ENCODE measurements at places on chromosomes 11 and 22. TPM values are rescaled to one million over a fixed set of nuclear protein-coding genes. Genes with fewer than 3 reads are reported as not detected.

- DNase-seq = no peak
Observed at GRCh38 chr22:37731804-37732471, 35.1 kb downstream of the TRIOBP start.

DNA sequence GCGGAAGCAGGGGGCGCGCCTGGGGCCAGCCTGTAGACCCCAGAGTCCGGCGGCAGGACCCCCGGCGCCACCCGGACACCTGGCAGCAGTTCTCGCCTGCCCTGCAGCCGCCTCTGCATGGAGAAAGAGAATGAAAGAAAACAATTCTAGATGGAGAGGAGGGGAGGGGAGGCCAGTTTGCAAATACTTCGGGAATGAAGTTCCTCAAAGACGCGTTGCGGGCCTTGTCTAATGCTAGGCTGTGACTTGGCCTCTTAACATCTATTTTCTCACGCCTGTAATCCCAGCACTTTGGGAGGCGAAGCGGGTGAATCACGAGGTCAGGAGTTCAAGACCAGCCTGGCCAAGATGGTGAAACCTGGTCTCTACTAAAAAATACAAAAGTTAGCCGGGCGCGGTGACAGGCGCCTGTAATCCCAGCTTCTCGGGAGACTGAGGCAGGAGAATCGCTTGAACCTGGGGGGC lies 2.1 kb upstream of the BARX2 start:
- no peak for DNase-seq

Gene CHEK2
- total RNA-seq = 5.2 TPM

DNA sequence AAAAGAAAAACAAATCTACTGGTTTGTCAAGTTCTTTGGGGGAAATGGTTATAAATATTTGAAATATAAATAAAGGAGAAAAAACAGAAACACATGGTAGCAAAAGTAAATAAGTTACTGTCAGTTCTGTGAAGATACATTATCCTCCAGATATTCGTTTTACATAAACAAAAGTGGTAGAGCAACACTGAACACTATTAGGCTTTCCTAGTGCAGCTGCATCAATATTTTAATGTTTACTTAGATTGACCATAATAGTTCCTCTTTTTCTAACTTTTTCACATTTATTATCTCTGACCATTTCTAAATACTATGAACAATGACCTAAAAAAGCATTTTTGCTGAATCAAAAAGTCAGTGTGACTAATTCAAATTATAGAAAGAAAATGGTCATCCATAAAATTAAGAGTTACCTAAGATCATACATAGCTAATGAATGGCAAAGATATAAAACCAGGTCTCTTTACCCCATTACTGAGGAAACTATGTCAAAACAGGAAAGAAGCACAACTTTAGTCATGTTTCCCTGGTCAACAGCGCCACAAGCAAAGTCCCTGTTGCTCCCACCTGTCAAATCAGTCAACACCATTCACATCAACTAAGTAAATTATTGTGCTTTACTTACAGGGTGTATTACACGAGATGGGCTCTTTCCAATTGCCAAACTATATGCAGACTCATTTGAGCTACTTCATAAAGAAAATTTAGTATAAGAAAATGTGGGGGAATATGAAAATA lies 38.5 kb downstream of the SBF2 start:
- peak; percentile 87 for DNase-seq

- DNase-seq = peak; percentile 14
Observed at GRCh38 chr22:45742866-45743450, 71.3 kb downstream of the ATXN10 start.

Gene PHF21A
- total RNA-seq = 8.9 TPM

Gene OSBP2
- total RNA-seq = 15.9 TPM

DNA sequence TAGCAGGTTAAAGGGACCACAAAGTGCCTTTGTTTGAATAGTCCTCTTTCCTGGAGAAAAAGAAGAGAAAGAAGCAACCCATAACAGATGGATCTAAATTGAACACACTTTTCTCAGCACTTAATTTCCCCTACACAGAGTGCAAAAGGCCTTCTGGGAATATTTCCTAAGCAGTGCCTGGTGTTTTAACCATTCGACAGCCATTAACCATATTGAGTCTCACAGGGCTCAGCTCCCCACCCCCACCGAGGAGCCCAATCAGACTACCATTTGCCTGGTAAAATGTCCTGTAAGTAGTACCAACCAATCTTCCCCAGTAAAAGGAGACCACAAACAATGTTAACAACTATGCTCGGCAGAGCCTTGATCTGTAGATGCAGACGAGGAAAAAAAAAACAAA lies 40.7 kb upstream of the SLC6A5 start:
- no peak for DNase-seq

DNA sequence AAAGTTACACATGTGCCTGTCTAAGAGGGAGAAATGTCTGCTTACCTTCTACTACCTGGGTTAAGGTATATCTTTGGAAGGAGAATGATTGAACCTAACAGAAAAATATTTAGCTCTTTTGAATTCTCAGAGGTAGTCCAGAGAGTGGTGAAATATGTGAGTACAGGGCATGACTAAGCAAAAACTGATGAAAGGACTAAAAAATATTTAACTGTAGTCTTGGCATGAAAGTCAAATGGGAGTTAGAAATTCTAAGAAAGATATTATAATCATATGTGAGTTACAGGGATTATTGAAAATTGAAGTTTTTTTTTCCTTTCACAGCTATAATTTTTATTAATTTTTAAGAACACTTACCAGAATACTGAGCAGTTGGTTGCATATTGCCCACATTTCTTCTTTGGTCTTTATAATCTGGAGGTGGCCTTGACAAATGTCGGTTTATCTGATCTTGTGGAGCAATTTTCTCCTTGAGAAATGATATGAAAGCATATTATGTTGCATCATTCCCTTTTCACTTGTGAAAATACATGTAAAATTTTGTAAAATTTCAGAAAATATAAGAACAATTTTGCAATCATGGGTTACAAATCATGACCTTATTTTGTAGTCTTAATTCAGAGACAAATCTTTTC lies 61.4 kb upstream of the MTMR2 start:
- DNase-seq = no peak

GRCh38 chr11:61332281-61332796 lies 566 bp downstream of the DDB1 start:
- DNase-seq = peak; percentile 38

DNA sequence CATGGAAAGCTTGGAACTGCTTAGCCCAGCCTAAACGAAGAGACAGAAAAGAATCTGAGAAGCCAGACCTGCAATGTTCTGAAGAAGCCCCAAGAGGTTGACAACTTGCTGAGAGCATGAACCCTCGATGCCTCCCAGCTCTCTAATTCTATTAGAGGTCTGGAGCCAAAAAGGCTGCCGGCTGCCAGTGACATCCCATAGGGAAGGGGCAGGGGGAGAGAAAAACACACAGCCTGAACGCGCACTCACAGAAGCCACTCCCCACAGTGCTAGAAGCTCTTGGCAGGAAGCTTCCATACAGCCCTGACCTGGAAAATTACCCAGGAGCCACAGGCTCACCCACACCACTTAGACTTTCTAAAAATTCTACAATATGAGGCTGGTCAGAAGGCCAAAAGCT lies 18.3 kb downstream of the POLDIP3 start:
- peak; percentile 44 for DNase-seq

- DNase-seq = no peak
Observed at GRCh38 chr11:75720639-75721038, 3.0 kb downstream of the MOGAT2 start.

DNA sequence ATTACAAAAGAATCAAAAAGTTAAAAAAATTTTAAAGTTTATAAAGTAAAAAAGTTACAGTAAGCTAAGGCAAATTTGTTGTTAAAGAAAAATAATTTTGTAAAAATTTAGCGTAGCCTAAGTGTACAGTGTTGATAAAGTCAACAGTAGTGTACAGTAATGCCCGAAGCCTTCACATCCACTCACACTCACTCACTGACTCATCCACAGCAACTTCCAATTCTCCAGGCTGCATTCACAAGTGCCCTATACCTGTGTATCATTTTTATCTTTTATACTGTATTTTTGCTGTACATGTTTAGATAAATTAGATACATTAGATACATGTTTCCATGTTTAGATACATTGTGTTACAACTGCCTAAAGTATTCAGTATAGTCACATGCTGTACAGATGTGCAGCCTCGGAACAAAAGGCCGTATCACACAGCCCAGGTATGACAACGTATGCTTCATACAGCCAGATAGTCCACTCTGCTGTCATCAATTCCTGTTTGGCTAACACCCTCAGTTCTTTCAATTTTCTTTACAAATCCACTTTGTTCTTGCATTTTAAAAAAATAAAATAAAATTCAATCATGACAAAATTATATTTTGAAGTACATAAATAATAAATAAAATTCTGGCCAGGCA lies 80.7 kb downstream of the RBFOX2 start:
- DNase-seq = no peak

GRCh38 chr22:22248878-22249277 lies 4.3 kb downstream of the VPREB1 start:
- no peak for DNase-seq

DNA sequence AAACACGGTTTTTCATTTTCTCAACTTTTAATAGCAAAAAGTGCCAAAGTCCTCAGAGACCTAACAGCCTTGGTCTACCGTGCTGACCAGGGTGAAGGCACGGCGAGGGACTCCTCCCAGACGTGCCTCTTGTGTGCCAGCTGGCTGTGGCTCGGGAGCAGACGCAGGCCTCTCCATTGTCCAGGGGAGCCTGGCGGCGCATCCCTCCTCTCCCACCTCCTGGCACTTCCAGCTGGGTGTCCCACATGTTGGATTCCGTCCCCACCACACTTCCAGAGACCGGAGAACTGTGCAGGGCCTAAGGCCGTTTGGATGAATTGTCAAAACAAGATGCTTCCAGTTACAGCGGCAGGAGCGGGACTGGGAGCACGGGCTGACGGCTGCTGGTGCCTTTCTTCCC lies 11.6 kb downstream of the CDPF1 start:
- no peak for DNase-seq

DNA sequence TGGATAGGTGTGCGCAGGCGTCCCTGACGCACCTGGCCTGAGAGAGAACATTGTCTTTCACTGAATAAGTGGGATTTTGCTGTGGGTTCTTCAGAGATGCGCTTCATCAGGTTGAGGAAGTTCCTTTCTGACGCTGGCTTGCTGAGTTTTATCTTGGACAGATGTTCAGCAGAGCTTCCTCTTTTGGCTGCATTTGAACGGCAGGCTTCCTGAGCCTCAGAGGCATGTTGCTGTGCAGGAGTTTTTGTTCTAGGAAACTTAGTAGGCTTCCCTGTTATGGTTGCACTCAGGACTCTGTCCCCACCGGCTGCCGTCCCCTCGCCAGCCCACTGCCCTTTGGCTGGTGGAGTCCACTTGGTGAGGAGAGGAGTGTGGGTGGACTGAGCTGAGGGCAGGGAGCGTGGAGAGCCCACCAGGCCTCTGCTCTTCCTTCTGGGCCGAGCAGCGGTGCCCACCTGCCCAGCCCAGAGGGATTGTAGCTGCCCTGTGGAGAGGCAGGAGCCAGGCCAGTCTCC lies 17.2 kb downstream of the FRMD8 start:
- peak; percentile 59 for DNase-seq

Gene SLC37A2
- total RNA-seq = 0.20 TPM

- DNase-seq = no peak
Observed at GRCh38 chr11:92752122-92752521, 217.3 kb upstream of the MTNR1B start.

DNA sequence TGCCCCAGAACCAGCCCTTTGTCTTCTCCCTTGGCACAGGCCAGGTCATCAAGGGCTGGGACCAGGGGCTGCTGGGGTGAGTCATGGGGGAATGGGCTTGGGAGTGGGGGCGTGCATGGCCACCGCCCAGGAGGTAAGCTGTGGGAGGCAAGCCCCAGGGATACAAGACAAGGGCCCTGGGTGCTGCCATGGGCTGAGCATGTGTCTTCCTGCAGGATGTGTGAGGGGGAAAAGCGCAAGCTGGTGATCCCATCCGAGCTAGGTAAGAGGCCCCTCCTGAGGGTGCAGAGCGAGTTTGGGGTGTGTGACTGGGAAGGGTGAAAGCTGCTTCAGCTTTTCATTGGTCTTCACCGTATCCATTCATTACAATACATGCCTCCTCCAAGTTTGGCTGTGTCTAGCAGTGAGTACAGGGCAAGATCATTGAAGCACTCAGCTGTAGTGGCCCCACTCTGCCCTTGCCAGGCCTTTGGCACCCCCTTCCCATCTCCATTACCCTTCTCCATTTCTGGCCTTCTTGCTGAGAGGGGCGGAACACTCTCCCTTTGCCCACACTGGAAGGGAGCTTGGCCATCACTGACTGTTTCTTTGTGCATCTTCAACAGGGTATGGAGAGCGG lies 2.5 kb downstream of the FKBP2 start:
- DNase-seq = no peak

GRCh38 chr11:105109855-105110687 lies 29.5 kb downstream of the CARD18 start:
- DNase-seq = no peak

- DNase-seq = no peak
Observed at GRCh38 chr11:8038393-8038792, 42.6 kb upstream of the TUB start.

Gene GLB1L2
- total RNA-seq = 0.22 TPM

DNA sequence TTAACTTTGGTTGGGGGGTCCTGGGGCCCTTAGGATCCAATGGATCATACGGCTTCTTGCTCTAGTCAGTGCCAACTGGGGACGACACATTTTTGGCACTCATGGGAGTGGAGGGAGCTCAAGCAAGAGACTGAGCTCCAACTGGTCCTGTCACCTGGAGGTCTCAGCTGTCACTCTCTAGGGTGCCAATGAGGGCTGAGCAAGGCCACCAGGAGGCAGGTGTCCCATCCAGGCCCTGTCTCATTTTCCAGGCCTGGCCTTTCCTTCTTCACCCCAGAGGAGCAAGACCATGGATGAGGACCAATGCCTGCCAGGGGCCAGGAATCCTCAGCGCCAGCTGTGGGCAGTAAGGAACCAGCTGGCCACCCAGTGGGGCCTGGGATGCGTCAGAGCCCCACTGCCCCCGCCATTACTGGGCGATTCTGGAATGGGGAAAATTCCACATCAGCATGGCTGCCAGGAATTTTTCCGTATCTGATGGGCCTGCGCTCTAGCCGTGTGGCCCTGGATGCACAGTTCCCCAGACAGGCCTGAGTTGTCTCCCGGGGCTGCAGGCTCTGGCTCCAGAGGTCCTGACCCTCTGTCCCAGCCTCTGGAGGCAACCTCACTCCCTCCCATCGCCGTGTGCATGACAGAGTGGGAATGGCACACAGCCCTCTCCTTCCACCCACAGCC lies 669 bp upstream of the GAL3ST1 start:
- DNase-seq = peak; percentile 71

GRCh38 chr22:35928285-35928798 lies 100.3 kb downstream of the RBFOX2 start:
- DNase-seq = no peak

DNA sequence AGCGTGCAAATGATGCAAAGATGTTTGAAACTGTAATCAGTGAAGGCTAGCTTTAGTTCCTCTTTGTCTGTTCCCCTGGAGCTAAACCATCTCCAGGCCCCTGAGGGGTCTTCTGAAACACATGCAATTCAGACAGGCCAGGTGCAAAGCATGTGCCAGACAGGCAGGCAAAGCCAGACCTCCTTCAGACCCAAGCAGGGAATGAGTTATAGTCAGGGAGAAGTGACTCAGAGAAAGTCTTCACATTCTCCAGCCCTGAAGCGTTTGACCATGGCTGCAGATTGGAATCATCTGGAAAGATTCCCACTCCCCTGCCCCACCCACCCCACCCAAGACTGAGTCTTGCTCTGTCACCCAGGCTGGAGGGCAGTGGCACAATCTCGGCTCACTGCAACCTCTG lies 187.0 kb upstream of the ISX start:
- DNase-seq = no peak

- no peak for DNase-seq
Observed at GRCh38 chr22:21582801-21583740, 15.6 kb downstream of the UBE2L3 start.

Data from lung microvascular endothelial cell (primary cell).